ENCODE measurements at places on chromosomes 3 and 15.

DNA sequence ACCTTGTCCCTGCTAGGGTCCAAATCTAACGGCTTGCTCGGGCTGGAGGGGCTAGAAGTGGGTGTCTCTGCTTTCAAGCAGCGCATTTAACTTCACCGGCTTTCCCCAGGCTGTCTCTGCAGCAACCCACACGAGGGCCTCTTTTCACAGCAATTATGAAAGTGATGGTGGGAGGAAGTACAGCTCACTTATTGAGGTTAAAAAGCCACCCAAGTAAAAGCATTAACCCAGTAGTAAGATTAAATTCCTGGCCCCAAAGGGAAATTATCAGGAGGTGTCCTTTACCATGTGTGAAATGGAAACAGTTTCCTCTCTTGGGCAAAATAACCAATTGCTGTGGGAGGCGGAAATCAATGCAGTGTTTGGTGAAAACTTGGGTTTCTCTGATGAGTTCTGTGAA is 41.1 kb downstream of the NGRN start:
- DNase-seq: no peak

DNA sequence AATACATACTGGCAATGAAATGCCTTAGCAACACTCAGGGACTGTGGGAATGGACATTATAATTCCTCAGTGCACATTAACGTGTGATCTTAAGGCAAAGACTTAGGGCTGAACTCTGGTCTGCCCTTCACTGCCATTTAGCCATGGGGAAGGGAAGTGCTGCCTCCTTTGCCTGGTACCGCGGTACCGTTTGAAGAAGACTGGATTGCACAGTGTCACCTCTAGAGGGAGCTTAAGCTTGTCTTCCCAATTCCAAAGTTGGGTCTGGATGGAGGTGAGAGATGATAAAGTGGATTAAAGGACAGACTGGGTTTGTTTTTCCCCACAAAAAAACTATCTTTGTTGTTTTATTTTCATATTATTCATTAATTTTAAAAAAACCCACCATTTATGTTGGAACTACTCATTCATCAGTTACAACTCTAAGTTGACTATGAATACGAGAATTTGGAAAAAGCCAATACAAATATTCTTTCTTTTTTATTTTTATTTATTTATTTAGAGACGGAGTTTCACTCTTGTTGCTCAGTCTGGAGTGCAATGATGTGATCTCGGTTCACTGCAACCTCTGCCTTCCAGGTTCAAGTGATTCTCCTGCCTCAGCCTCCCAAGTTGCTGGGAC is 60.0 kb upstream of the SYN2 start:
- no peak for DNase-seq

DNA sequence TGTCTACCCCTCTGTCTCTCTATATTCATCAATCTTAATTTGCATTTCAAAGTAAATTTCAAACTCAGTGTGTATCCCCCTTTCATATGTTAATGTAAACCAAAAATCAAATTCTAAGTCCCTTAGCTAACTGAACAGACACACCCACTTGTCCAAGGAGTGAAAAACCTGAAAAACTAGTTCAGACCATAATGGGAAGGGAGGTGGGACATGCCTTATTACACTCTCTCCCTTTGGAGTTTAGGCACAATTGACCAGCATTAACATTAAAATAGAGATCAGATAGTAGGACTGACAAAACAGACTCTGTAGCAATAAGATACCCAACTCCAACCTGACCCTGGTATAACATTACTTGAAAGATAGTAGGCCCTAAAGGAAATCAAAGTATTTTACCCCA is 247.7 kb upstream of the GADL1 start:
- DNase-seq: no peak

DNA sequence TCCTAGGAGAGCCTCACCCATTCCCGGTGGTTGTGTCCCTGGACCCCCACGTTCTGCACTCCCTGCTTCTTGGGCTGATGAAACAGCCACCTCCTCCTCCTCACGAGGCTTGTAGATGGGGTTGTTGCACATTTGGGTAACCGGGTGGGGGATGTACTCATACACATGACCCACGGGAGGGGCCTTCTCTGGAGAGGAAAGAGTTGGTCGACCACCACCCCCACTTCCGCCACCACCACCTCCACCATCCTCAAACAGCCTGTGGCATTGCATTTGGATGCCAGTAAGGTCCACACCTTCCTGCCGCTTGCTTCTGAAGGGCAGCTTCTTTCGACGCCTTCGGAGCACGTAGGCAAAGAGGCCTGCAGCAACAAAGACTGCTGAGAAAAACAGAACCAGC is 7.7 kb downstream of the SLITRK3 start:
- no peak for DNase-seq

GRCh38 chr15:84856731-84857417 is 27.6 kb upstream of the SLC28A1 start:
- no peak for DNase-seq
